ENCODE measurements at places on chromosomes 16 and 17.

GRCh38 chr16:23518435-23518891, 8.2 kb upstream of the GGA2 start:
- DNase-seq: no peak

- no peak for DNase-seq
Measured at GRCh38 chr17:69949973-69950695, 124.9 kb upstream of the KCNJ16 start.

DNA sequence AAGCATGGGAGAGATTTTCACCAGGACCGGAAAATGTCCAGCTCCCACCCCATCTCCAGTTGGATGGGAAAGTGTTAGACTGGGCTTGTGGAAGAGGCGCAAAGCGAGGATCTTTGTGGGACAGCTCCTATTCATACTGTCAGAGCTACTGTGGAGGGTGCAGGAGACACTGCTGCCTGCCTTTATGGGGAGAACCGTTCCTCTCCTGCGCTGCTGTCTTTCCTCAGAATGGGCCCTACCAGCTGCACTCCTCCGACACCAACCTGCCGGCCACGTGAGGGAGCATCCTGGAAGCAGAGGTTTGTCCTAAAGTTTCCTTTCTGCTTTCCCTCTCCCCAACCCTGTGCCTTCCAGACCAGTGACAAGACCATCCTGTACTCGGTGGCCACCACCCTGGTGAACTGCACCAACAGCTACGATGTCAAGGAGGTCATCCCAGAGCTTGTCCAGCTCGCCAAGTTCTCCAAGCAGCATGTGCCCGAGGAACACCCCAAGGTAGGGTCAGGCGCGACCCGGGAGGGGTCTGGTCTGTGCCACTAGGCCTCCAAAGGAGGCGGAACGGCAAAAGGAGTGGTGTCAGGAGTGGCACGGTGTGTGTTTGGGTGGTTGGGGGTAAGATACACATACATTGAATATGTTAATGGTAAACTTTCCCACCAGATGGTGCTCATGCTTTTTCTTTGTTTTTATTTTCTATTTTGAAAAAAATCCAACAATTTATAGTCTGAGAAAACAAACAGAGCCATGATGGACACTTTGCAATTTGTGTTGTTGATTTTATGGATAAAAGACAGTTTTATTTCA, 23.0 kb downstream of the SLC35G3 start:
- no peak for DNase-seq

DNA sequence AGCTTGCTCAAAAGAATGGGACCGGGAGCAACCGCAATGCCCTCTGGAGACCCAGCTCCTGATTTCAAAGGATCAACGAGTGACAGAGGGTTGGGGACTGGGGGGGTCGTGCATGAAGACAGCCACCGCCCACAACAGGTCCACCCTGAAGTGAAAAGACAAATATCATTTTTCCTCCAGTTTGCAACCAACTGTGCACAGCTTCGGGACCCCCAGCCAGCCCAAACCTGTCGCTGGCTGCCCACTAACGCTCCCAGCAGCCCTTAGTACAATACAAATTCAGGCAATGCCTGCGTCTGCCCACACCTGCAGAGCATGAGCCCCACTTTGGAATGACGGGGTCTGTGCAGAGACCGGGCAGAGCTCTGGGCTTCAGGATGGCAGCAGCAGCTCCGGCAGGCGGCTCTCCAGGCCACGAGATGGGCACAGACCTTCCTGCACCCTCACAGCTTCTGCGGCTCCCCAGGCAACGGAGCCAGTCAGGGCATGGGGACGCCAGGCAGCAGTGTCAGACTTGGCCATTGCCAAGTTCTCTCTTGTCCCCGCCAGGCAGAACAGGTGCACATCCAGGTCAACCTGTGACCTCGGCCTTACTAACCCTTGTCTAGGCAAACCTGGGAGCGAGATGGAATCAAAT, 60.1 kb downstream of the TBC1D16 start:
- no peak for DNase-seq

GRCh38 chr17:81039854-81040758, 5.2 kb downstream of the BAIAP2 start:
- DNase-seq: no peak

- DNase-seq: no peak
Measured at GRCh38 chr17:9361188-9361955, 214.2 kb downstream of the STX8 start.

- no peak for DNase-seq
Measured at GRCh38 chr16:5361322-5361721, 263.7 kb upstream of the EEF2KMT start.

GRCh38 chr17:31605761-31606160, 214.3 kb downstream of the RAB11FIP4 start:
- no peak for DNase-seq

DNA sequence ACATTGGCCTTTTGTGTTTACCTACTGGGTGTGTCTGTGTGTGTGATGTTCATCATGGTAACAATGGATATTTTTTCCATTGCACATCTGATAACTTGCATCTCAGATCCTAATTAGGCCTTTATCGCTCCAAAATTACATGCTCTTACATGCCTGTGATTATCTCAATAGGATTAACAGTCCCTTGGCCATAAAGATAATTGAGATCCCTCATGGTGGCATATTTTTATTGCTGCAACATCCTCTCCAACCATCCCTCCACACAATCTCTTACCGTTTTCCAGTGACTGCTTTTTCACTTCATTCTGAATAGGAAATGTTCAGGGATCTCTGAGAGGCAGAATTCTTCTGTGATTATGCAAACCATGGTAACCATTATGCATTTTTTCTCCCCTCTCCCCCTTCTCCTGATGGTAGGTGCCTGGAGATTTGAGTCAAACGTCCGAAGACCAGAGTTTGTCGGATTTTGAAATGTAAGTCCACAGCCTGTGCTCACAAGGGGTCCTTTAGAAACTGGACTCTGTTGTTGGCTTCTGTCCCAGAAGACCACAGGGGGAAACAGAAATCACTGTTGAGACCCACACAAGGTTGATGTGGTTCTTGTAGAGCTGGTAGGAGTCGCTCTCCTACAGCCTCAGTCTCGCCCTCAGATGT, 405.5 kb downstream of the CPPED1 start:
- no peak for DNase-seq

DNA sequence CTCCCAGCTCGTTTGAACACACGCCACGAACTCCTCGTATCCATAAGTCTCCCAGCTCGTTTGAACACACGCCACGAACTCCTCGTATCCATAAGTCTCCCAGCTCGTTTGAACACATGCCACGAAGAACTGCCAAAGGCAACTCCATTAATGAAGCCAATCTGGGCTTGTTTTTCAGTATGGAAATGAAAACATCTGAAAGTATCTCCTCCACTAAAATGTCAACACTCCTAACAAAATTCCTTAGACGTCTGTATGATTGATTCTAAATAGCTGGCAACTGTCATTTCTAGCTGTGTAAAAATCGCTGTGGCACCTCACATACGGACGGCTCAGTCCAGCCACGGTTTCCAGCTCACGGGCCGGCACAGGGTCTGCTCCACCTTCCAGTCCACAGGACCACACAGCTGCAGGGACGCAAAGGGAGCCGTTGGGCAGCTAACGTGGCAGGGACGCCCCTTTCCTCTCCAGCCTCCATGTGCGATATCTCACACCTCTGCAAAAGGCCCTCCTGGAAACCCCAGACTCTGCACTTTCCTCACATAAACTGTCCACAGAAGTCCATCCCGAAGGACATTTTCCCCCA, 67.1 kb upstream of the METRNL start:
- DNase-seq: no peak

- DNase-seq: no peak
Measured at GRCh38 chr16:3548445-3548844, 28.8 kb downstream of the NLRC3 start.

GRCh38 chr16:16578701-16579100, 199.8 kb downstream of the NPIPA7 start:
- no peak for DNase-seq

DNA sequence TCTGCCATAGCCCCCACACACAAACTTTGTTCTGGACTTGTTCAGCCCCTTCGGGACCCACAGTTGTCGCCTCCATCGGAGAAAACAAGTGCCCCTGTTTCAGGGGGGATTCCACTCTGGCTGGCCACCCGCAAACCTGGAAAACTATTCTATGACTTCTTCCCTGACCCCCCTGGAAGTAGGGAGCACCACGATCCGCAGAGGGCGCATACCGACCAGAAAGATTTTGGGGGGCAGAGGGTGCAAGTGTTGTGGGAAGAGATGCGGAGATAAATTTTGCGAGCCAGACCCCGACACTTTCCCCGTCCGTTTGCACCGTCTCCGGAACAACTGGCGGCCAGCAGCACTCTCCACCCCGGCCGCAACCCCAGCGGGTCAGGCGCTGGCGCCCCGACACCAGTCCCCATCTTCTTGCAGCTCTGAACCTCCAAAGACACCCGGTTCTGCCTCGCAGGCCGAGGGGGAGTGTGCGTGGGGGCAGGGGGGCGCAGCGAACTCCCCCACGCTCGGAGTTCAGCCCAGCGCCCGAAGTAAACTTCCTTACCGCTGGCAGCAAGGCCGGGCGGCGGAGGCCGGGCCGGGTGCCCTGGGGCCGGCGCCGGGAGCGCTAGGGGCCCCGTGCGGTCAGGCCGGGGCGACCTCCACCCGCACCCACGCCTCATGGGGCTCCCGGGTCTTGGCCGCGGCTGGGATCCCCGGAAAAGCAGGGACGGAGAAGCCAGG, 744 bp downstream of the SALL1 start:
- no peak for DNase-seq

GRCh38 chr17:2090804-2091534, 36.1 kb downstream of the HIC1 start:
- no peak for DNase-seq

DNA sequence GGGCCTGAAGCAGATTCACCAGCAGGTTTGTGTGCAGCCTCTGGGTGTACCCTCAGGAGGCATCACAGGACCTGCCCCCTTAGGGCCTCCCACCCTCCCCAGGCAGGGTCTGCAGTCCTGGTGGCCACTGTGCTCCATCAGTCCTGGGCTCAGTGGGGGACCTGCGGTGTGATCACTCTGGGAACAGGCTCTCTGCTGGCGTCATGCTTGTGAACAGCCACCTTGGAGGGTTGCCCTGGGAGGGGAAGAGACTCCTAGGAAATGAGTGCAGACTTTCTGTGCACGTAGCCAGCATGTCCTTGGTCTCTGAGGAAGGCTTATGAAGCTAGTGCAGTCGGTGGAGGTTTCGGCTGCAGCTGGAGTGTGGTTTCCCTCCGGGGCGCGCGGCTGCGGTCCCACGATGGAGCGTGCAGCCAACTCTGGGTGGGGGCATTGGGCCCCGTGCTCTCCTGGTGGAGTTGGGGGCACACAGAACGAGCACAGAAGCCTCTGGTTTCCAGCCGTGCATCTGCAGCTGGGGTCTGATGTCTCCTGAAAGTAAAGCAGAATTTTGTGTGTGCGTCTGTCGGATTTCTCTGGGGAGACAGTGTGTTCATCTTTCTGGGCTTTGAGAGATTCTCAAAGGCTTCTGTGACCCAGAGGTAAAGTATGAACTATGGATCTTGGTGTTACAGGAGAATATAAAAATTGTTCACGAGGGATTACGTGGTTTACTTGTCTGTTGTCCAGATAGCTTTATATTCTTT, 68.1 kb upstream of the ZNF750 start:
- DNase-seq: no peak

DNA sequence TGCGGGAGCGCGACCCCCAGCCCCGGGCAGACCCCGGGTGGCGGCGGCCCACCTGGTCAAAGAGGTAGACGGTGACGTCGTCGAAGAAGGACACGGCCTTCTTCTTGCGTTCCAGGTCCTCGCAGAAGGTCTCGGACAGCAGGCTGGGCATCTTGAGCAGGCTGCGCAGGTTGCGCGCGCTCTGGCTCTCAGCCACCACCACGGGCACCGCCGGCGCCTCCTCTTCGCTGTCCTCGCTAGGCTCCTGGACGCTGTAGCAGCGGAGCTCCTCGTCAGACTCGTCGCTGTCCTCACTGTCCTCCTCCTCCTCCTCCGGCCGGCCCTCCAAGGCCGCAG, 45.2 kb upstream of the PVALEF start:
- DNase-seq: no peak

DNA sequence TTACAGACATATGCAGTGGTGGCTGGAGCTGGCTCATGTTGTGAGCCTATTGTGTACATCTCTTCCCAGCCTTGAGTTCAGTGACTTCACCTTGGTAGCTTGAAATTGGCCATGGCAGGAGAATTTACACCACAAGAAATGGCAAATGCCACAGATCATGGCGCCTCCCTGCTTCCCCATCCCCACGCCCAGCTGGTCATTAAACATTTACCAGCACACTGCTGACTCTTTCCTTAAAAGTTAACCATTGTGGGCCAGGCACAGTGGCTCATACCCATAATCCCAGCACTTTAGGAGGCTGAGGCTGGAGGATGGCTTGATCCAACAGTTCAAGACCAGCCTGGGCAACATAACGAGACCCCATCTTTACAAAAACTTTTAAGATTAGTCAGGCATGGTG, 22.6 kb upstream of the ITGB4 start:
- no peak for DNase-seq

DNA sequence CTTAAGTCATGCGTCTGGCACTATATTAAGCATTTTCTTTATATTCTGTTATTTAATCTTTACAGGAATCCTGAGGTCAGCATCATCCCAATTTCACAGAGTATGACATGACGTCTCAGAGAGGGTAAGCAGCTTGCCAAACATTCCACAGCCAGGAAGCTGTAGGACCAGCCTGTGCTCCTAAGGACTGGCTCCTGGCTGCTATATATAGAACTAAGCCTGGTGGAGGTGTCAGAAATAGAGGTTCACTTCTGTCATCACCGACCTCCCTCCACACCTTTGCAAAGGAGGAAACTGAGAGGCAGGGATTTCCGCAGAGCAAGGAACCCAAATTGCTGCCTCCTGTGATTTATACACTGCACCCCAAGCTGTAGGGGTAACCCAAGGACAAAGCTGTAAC, 37.9 kb upstream of the NDRG4 start:
- DNase-seq: no peak

- DNase-seq: no peak
Measured at GRCh38 chr17:10792151-10792550, 11.7 kb downstream of the TMEM238L start.

- no peak for DNase-seq
Measured at GRCh38 chr16:55271945-55272513, 52.0 kb upstream of the IRX6 start.

- no peak for DNase-seq
Measured at GRCh38 chr17:36004594-36005108, 3.3 kb upstream of the CCL15 start.

DNA sequence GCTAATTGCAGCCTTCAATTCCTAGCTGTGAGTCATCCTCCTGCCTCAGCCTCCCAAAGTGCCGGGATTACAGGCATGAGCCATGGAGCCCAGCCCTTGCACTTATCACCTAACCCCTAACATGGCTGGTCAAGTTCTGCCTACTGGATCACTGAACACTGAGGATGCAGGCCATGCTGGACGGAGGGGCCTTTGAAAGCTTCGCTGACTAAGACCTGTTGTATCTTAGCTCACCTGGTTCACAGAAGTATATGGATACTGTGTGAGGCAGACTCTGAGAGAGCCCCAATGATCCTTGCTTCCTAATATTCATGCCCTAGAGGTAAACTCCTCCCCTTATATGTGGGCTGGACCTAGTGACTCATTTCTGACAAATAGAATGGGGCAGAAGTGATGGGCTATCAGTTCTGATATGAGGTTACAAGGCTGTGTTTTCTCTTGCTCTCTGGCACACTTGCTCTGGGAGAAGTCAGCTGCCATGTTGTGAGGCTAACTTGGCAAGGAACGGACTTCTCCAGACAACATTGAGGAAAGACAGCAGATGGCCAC, 11.7 kb upstream of the TMIGD1 start:
- DNase-seq: no peak

All from activated naive CD8-positive, alpha-beta T cell treated with anti-CD3 and anti-CD28 coated beads, Interleukin-2, amount 50 U/mL, for 16 hours (primary cell).